ENCODE measurements at places on chromosomes 16 and 17. TPM values are rescaled to one million over a fixed set of nuclear protein-coding genes. Genes with fewer than 3 reads are reported as not detected.

DNA sequence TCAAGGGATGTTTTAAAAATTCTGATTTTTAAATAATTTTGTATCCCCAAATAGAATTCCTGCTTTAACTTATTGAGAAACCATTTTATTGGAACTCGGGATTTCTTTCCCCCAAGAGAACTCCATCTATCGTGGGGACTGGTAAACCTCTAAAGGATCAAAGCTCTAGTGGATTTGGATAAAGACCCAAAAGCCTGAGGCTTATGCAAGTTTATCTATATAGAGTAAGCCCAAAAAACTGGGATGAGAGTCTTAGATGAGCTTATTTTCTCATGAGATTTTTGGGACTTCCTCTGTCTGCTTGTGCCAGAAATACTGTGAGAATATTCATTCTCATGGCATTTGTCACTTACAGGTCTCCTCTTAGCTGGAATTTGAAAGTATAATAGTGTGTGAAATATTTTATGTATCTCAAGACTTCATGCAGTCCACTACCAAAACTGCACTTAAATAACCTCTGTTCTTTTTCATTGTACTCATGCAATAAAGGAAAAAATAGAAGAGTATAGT is 333.1 kb downstream of the BCAS3 start:
- no peak for DNase-seq

GRCh38 chr17:38958756-38959155 is 8.4 kb downstream of the FBXO47 start:
- no peak for DNase-seq

- DNase-seq, result no peak
Measured at GRCh38 chr17:1673041-1673785, 11.5 kb downstream of the PRPF8 start.

DNA sequence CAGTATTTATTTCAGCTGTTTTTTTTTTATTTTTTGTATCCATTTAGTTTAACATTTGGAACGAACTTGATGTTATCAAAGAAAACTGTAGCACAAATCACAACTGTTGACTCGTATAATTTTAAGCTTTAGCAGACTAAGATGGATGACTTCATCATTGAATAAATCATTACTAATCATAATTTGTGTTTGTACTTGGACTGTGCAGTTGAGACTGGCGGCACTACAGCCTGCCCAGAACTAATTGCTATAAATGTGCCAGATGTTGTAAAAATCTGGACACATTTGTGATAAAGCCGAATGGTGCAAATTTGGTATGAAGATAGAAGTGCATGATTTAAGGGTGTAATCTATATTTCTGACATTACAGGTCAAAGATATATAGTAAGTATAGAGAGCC is 897.7 kb upstream of the CDH8 start:
- DNase-seq, result no peak

DNA sequence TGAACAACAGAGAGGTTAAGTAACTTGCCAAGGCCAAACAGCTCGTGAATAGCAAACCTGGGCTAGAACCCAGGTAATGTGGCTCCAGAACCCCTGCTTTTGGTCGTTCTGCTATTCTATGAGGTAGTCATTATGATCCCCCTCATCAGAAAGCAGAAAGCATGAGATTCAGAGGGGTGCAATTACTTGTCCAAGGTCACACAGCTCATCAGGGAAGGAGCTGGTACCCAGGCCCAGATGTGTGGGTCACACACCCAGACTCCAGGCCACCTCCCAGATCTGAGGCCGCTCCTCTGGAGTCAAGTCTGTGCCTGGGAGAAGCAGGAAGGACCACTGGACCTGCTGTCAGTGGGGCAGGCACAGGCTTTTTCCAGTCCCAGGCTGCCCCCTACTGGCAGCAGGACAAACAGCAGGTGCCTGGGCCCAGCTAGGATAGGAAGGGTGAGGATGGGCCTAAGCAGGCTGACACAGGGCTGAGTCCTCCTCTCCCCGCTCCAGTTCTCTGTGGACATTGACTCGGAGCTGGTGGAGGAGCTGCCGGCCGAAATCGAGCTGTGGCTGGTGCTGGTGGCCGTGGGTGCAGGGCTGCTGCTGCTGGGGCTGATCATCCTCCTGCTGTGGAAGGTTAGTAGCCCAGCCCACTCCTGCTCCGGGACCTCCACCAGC is 7.8 kb upstream of the PDK2 start:
- peak; percentile 77 for DNase-seq

DNA sequence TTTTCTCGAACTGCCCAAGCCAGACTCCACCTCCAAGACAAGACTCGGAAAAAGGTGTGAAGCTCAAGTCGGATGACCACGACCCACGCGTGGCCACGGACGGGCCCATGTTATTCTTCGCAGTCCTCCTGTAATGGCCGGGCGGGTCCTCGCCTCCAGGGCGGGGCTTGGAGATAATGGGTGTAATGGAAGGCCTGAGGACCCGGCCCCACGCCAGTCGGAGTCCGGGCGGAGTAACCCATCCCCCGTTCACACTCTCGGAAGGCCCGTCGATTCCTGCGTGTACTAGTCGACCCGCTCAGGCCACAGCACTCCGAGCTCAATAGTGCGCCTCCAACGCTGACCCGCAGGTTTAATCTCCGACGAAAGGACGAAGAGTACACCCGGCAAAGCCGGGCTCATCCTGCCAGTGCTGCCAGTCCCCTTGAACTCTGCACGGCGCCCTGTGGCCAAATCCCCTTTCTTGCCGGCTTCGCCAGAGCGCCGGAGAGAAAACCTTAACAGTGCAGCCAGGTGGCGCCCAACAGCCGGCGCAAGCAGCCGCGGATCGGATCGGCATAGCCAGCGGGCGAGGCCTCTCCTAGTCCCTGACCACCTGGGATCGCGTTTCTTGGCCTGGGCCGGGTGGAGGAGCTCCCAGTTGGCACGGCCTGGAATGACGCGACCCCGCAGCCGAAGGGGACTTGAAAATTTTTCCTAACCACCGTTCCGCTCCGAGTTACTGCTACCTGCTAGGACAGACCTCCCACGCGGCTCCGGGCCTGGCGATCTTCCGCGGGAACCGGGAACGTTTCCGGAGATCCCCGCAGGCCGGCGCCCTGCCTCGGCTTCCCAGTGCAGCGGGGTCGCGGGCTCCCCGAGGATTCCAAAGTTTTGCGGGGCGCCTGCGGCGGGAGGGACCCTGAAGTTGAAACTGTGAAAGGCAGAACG is 762.0 kb downstream of the KCNJ18 start:
- DNase-seq, result no peak

GRCh38 chr17:4913994-4914393 is 11.1 kb upstream of the CHRNE start:
- DNase-seq, result no peak

BTBD17 gene
- total RNA-seq, result 5.3 TPM

ASGR1 gene
- total RNA-seq, result 18.8 TPM

GUCY2D gene
- under 0.01 TPM for total RNA-seq
